ENCODE measurements at places on chromosomes 13 and 19.
A peak's percentile ranks its signal among the peaks of the same experiment; 100 is the strongest.

DNA sequence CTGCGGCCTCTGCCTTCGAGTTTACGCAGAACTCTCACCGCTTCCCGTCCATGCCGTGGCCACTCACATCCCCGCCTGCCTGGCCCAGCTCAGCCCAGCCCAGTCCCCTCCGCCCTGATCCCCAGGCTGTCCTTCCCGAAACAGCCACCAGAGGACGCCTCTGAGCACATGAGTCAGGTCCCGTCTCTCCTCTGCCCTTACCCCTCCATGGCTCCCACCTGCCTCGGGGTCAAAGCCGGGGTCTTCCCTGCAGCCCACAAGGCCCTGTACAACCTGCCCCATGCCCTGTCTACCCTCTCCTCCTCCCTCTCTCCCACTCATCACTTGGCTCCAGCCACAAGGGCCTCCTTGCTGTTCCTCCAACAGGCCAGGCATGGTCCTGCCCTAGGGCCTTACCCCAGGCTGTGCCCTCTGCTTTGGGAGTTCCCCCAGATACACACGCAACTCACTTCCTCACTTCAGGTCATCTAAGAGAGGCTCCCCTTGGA is 8.1 kb upstream of the SEMA6B start:
- peak; percentile 93 for DNase-seq

GRCh38 chr13:39913928-39914327 is 258.5 kb downstream of the COG6 start:
- DNase-seq = no peak

DNA sequence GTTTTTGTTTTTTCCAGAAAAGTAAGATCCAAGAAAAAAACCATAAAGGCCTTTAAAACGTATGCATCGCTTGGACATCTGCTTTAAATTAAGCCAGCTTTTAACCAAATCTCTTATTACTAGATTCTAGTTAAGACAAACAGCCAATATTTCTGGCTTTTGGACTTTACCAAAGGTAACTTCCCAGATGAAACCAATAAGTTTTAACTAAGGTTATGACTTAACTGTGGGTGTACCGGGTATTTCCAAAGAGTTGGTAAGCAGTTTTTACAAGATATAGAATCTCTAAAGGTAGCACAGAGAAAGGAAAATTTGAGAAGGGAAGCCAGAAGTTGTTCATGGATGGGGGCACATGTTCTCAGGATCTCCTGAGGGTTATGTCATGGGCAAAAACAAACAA is 34.0 kb downstream of the CEACAM1 start:
- no peak for DNase-seq

GRCh38 chr13:80444240-80445015 is 103.5 kb upstream of the SPRY2 start:
- no peak for DNase-seq

All from islet precursor cell (in vitro differentiated cells).